ENCODE measurements at places on chromosomes 6 and 20.

DNA sequence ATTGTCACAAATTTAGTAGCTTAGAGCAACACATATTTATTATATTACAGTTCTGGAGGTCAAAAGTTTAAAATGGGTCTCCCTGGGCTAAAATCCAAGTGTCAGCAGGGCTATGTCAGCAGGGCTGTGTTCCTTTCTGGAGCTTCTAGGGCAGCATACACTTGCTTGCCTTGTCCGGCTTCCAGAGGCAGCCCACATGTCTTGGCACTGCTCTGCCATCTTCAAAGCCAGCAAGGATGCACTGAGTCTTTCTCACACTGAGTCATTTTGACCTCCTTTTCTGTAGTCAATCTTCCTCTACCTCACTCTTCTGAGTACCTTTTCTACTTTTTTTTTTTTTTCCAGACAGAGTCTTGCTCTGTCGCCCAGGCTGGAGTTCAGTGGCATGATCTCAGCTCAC lies 39.0 kb downstream of the ADGRF4 start:
- DNase-seq = no peak

DNA sequence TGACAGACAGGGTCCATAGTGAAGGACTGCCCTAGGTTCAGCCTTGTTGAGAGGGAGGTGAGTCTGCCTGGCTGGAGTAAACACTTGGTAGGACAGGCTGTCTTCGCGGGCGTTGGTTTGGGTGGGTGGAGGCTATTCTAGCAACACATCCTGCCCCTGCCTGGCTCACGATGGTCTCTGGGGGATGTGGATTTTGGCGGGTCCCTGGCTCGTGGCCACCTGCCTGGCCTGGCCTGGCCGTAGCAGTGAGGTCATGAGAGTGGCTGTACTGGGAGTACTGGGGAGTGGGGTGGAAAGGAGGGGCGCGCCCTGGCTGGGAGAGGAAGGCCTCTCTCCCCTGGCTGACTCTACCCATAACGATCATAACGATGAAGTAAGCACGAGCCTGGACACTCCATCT lies 30.2 kb upstream of the MRPS18A start:
- DNase-seq = no peak

DNA sequence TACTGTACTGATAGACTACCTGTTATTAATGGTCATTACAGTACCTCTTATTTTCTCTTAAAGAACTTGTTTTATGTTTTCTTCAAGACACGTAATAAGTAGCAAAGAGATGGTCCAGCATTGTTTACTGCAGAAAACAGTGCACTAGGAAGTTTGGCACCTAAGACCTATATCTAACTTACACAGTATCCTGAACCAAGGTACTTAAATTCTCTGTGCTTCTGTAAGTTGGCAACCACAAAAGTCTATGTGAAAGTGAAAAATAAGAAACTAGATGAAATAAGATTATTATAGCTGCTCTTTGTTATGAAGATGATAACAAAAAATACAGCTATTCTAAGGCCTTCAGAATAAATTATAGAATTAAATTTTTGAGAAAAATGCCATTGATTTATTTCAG lies 411.7 kb upstream of the SOX4 start:
- DNase-seq = no peak

DNA sequence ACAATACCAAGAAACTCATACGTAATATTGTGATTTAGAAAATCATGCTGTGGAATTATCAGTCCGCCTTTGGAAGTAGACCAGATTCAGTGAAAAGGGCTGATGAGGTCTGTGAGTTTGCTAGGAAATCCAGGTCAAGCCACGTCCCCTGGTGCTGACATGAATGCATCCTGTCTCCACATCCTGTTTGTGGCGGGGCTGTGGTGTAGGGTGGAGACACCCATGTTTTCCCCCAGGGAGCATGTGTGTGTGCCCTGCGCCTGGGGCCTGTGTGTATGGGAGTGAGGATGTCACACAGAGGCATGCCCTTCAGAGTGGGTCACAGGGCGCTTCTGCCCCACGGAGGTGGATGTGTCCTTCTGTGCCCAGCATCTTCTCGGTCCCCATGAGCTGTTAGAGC lies 109.1 kb downstream of the SASH1 start:
- no peak for DNase-seq

GRCh38 chr6:36546308-36546919 lies 865 bp downstream of the STK38 start:
- peak; percentile 4 for DNase-seq

DNA sequence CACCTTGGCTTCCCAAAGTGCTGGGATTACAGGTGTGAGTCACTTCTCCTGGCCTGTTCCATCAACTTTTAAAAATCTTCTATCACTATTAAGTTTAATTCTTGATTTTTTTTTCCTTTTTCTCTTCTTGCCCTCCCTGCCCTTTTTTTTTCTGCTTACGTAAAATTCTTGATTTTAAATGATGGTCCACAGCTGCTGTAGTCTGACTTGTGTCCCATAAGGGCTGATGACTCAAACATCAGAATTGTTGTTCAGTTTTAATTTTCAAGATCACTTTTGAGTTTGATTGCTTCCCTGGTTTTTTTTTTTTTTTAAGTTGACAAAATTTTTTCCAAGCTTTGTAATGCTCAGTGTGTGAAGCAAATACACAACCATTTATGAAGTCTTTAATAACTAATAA lies 61.9 kb downstream of the CBFA2T2 start:
- no peak for DNase-seq

DNA sequence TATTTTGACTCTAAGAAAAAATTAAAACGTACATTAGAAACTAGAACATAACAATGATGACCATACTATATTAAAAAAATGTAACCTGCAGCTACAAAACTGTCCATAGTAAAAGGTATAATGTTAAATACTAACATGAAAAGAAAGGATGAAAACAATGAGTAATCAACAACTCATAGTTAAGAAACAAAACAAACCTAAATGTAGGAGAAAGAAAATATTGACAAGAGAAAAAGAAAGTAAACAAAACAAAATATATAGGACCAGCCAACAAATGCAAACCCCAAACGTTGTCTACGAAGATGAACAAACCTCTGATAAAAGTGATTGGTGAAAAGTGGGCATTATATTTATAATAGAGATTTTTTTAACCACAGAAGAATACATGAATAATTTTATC lies 41.1 kb upstream of the ADGRG6 start:
- DNase-seq = no peak

DNA sequence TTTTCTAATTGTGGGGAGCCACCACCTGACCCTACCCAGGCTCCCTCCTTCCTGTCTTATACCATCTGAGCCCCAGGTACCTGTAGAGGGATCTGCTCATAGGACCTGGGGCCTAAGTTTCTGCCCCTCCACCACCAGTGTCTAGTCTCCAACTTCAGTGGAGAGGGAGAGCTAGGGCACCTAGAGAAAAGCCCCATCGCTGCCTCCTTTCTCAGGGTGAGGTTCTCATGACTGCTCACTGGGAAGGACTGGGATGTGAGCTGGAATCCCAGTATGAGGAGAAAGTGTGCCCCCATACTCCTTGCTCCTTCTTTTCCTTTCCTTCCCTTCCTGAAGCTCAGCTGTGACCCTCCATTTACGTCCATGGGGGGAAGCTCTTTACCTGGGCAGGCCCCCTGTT lies 231.6 kb downstream of the LRFN2 start:
- DNase-seq = no peak

- no peak for DNase-seq
Measured at GRCh38 chr6:162345051-162345511, 382.5 kb downstream of the PRKN start.

- DNase-seq = no peak
Measured at GRCh38 chr6:164749221-164750064, 560.0 kb downstream of the C6orf118 start.

- no peak for DNase-seq
Measured at GRCh38 chr20:58012731-58013510, 215.5 kb downstream of the ANKRD60 start.

DNA sequence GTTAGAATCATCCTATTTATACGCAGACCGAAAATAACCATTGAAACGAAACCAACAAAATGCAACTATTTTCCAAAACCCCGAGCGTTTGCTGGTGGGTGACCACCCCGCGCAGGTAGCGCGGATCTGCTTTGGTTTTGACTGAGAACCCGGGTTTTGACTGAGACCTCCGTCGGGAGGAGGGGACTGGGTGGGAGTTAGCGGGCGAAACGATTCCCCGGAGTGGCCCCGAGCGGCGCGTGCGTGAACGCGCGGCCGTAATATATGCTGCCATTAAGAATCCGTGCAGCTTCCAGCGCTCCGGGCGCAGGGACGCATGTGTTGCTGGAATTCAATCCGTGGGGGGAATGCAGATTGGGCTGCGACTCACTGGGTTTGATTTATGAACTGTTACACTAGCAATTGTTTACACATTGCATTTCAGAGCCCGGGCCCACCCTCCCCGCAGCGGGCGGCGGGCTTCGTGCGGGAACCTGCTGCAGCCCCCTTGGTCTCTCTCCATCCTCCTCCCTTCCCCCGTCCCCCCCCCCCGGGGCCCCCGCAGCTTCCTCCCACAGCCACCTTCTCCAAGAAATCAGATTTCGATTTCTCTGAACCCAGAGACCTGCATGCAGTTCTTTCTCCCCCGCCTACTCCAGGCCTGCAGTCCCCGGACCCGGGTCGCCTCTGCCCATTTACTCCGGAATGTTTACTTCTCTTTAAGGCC lies 9.9 kb downstream of the NRN1 start:
- peak; percentile 52 for DNase-seq

DNA sequence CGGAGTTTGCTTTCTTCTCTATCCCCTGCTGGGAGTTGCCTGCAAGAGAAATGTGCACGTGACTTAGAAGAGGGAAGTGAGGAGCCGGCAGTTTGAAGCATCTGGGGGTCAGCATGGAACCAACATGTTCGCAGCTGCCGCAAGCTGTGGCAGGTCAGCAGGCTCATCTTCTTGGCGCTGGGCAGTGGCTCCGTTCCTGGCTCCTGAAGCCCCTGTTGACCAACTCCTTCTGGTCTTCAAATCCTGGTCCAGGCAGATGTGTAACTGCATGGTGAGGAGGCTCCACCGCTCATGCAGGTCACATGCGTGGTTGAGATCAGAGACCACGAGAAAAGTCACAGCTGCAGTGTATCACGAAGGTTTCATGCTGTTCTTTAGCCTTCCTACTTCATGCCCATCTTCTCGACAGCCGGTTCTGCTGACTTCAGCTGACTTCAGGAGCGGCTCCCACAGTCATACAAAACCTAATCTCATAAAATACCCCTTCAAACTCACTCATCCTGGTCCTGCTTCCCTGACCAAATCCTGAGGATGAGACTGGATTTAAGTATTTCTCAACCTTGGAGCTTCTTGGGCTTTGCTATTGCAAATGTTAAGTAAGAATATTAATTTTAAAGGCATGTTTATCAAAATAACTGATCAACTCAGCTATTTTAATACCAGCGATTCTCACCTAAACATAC lies 44.9 kb upstream of the BCAS1 start:
- DNase-seq = no peak

DNA sequence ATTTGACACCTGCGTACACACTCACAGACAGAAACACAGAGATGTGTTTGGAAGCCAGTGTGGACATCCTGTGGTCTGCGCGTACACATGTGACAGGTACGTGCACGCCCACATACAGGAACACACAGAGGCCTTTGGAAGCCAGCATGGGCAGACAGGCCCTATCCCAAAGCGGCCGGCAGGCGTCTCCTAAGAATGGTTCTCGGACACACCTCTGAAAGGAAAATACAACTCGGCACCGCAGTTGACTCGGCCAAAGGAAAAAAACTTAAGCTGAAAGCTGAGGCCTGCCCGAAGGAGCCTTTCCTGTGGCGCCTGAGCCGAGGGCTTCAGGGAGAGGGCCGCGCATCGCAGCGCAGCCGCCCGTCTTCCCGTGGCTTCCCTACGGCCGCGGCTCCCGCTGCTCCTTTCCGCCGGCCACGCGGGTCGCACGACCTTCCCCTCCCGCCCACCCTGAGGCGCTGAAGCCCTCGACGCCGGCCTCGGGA lies 1.4 kb upstream of the CEP43 start:
- DNase-seq = peak; percentile 69

GRCh38 chr20:19692100-19692499 lies 66.0 kb upstream of the RIN2 start:
- no peak for DNase-seq

GRCh38 chr6:111583986-111584385 lies 21.7 kb downstream of the TRAF3IP2 start:
- DNase-seq = no peak

DNA sequence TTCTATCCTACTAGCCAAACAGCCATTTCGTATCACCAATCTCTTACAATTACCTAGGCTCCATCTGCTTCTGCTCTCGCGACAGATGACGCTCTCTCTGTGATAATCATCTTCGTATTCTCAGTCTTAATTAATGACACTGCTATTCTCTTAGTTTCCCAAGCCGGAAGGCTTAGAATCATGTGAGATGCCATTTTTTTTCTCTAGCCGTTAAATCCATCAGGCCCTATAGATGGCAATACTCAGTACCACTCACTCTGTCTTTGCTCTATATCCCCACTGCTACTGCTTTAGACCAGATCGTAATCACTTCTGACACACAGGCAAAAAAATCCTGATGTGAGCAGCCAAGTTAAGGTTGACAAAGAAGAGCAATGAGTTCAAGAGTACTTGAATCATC lies 2.1 kb upstream of the THEMIS start:
- no peak for DNase-seq

- DNase-seq = no peak
Measured at GRCh38 chr6:39312912-39313525, 1.2 kb downstream of the KCNK17 start.

- no peak for DNase-seq
Measured at GRCh38 chr6:55776113-55776512, 99.3 kb downstream of the BMP5 start.

GRCh38 chr20:48453477-48454093 lies 374.2 kb downstream of the PREX1 start:
- no peak for DNase-seq

- no peak for DNase-seq
Measured at GRCh38 chr6:90048206-90048967, 154.1 kb downstream of the GJA10 start.

- DNase-seq = no peak
Measured at GRCh38 chr20:4099905-4100675, 84.7 kb upstream of the RNF24 start.

- DNase-seq = no peak
Measured at GRCh38 chr20:23008667-23009066, 26.4 kb upstream of the SSTR4 start.

DNA sequence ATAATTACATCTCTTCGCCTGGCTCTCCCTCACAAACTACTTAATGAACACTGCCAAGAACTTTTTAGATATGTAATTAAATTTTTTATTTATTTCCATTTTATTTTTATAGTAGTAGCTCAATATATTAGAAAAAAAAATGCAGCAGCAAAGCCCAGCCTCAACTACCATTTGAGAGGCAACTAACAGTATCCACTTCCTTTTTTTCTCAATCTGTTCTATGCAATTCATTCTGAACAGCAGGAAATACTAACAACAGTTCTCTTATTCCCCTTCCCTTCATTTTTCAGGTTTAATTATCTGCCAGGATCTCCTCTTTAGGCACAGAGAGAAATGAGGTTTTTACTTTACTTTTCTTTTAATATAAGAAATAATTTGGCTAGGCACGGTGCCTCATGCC lies 112.7 kb downstream of the ZNF217 start:
- DNase-seq = no peak

- no peak for DNase-seq
Measured at GRCh38 chr20:54525916-54526590, 50.7 kb downstream of the DOK5 start.

All from endothelial cell (in vitro differentiated cells).